Activated CD4-positive, alpha-beta T cell treated with anti-CD3 and anti-CD28 coated beads for 36 hours (primary cell): ENCODE measurements at places on chromosomes 6 and 20. TPM values are rescaled to one million over a fixed set of nuclear protein-coding genes. Genes with fewer than 3 reads are reported as not detected.

Gene CBLN4
- not detected for total RNA-seq

Gene MLN
- total RNA-seq = not detected

Gene FERMT1
- 0.30 TPM for total RNA-seq

Gene CST9L
- total RNA-seq = not detected

Gene ENPP5
- 0.23 TPM for total RNA-seq

Gene COL21A1
- total RNA-seq = not detected

Gene MAK
- total RNA-seq = 0.43 TPM

Gene CFAP206
- not detected for total RNA-seq

Gene OOEP
- 0.55 TPM for total RNA-seq

Gene IRAK1BP1
- 2.7 TPM for total RNA-seq

Gene ADGRB3
- total RNA-seq = not detected

Gene GTSF1L
- total RNA-seq = 0.23 TPM

Gene SYNE1
- total RNA-seq = 21.9 TPM

Gene HLA-DRB5
- total RNA-seq = 4.1 TPM

Gene NXT1
- 34.4 TPM for total RNA-seq

Gene RPS6KA2
- 10.9 TPM for total RNA-seq

Gene FUT9
- not detected for total RNA-seq

Gene SDC4
- 24.0 TPM for total RNA-seq

Gene RAB32
- total RNA-seq = 0.44 TPM

Gene GNMT
- not detected for total RNA-seq

Gene GATA5
- total RNA-seq = not detected

Gene GTF2H4
- total RNA-seq = 35.9 TPM

Gene GOPC
- total RNA-seq = 13.3 TPM

Gene HLA-DPB1
- total RNA-seq = 5.2 TPM

Gene BACH2
- total RNA-seq = 74.7 TPM

Gene COL20A1
- total RNA-seq = 0.04 TPM

Gene SNAP91
- total RNA-seq = not detected

Gene SAMD5
- total RNA-seq = 0.18 TPM

Gene HSPA1L
- total RNA-seq = 1.9 TPM

Gene B3GAT2
- not detected for total RNA-seq

Gene TRIM10
- 0.11 TPM for total RNA-seq

Gene SLC17A1
- 0.09 TPM for total RNA-seq

Gene PLEKHG1
- total RNA-seq = 11.6 TPM

Gene AAR2
- 20.7 TPM for total RNA-seq

Gene TMEM244
- total RNA-seq = not detected

Gene VSX1
- not detected for total RNA-seq
